ENCODE measurements at places on chromosomes 12 and 14. TPM values are rescaled to one million over a fixed set of nuclear protein-coding genes. Genes with fewer than 3 reads are reported as not detected.

DNA sequence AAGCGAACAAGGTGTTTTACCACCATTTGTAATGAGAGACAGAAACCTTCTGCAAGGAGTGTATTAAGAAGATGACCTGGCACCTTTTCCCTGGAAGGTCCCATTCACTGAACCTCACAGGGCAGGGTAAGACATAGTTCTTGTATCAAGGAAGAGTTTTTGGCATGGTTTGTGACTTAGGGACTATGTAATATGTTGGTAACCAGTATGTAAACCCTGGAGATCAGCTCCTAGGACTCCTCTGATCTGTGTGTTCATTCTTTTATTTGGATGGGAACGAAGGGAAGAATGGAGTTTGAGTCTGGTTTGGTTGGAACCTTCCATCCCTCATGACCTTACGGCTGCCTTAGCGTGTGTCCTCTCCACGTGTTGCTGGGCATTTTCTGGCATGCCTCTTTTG, 175.4 kb downstream of the CAND1 start:
- no peak for DNase-seq

CDCA3 gene
- 37.2 TPM for total RNA-seq

DNA sequence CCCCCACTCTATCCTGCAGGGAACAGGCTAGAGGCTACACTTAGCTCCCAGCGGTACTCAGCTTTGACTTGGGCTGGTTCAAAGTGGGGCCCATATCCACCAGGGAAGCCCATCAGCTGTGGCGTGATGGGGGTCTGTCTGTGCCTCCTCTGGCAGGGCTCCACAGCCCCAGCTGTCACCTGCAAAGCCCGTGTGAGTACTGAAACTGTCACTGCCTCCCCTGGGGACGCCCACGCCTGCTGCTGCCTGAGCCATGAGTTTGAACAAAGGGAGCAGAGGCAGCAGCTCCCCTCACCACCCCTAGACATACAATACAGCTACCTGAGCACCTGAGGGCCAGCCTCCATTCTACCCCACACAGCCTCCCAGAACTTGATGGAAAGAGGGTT, 5.0 kb downstream of the REM2 start:
- DNase-seq: no peak

DNA sequence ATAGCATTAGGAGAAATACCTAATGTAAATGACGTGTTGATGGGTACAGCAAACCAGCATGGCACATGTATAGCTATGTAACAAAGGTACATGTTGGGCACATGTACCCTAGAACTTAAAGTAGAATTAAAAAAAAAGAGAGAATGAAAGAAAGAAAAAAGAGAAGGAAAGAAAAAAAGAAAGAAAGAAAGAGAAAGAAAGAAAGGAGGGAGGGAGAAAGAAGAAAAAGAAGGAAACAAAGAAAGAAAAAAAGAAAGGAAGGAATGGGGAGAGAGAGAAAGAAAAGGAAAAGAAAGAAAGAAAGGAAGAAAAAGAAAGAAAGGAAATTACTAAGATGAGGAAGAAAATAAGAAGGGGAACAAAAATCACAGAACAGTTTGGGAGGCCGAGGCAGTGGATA, 925.5 kb downstream of the LRFN5 start:
- DNase-seq: no peak

- no peak for DNase-seq
These were observed 104.1 kb downstream of the EPS8 start for GRCh38 chr12:15684896-15685658.

DNA sequence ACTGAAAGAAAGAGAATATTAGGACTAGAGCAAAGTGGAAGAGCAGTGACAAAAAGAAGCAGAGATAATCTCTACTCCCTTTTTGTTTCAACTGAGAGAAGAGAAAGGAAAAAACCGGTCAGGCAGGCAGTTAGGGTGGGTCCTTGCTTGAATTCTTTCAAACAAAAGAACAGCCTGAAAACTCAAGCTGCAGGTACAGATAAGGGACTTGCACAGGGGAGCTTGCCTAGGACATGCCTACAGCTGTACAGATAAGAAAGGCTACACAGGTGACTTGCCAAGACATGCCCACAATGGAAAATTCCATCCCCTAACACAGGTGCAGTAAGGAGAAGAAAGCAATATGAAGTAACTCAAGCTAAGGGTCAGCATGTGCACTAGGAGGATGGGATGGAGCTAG, 532.2 kb upstream of the MIS18BP1 start:
- DNase-seq: no peak

GLT1D1 gene
- total RNA-seq: 4.4 TPM

- peak; percentile 78 for DNase-seq
These were observed 75.2 kb upstream of the RPH3A start for GRCh38 chr12:112716099-112717093.

GRCh38 chr12:9757433-9758025, 3.2 kb downstream of the CD69 start:
- no peak for DNase-seq

DNA sequence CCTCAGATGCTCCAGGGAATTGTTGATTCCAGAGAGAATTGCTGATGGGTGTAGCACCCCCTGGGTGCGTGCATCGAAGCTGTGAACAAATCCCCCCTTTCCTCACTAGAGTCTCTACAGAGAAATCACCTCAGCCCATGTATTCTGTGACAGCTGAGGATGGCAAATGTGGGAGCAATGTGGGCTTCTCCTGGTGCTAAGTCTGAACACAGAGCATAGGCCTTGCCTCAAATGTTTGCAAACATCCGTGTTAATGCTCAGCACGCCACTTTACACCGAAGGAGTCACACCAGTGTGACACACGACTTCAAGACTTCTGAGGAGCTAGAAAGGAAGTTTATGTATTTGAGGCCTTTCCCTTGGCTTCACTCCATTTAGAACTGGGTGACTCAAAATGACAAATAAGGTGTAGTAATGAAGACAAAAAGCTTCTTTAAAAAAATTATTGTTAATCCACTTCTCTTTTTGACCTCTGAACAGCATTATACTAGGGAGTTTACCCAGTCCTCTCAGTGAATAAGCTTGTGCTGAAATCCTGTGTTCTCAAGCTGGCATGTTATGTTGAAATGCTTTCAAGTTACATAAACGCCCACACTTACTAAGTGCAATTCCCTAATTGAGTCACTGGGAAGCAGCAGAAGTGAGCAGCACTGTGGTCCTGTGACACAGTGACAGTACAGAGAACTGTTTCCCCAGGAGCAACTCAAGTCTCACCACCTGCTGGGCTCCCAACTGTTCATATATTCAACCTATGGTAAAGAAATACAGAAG, 92.9 kb downstream of the FAR2 start:
- DNase-seq: peak; percentile 10

EID3 gene
- 8.8 TPM for total RNA-seq

CLEC4C gene
- total RNA-seq: not detected

GPR84 gene
- total RNA-seq: not detected

LTBP2 gene
- total RNA-seq: 2.1 TPM

DNA sequence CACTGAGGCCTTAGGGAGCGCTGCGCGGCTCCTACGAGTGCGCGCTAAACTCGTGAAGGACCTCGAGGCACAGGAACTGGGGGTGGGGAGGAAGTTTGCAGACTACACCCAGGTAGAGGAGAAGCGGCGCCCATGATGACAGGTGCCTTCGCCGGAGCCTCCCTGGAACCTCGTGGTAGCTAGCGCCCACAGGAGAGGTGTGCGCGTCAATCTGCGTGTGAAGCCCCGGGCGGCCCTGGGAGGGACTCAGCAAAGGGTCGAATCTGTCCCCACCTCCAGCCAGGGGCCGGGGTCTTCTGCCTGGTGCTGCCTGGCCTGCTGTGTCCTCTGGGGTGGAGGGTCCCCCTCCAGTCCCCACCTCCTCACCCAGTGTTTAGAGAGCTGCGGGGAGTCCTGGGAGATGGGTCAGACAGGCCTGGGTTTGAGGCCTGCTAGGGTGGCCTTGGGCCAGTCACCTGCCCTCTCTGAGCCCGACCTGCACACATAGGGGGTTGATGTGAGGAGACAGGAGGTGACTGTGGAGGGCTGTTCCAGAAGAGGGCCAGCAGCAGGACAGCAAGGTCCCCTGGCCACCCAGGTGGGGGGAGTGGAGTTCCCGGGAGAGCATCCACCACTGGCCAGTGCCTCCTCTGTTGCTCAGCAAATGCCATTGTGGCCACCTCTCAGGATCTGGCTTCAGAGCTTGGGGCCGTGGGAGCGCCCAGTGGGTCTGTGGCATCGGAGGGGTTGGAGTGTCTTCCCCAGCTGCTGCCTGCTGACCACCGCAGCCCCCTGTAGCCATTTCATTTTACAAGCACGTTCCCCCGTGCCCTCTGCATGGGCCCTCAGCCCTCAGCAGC, 20.2 kb upstream of the KIF26A start:
- no peak for DNase-seq

- DNase-seq: peak; percentile 51
These were observed 77.9 kb downstream of the SPATA7 start for GRCh38 chr14:88463318-88463717.

DNA sequence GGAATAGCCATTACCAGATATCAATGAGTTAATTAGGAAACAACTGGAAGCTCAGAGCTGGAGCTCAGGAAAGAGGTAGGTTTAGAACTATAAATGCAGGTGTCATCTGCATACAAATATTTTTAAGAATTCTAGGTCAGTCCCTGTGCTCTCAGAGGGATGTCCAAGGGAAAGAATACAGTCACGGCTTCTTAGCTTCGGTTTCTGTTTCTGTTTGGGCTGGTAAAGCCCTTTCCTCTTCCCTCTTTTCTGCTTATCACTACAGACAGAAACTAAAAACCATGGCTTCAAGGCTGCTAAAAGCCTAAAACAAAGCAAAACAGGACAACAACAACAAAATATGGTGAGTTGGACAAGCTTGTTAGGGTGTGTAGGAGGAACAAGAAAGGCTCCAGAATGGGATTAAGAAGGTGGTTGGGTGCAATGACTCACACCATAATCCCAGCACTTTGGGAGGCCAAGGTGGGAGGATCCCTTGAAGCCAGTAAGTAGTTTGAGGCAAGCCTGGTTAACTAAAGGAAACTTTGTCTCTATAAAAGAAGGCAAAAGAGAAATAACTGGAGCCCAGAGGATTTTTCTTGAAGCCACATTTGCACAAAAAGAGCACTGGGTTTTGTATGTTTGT, 113.0 kb downstream of the SEC23A start:
- no peak for DNase-seq

MIA2 gene
- total RNA-seq: 10.9 TPM

DNA sequence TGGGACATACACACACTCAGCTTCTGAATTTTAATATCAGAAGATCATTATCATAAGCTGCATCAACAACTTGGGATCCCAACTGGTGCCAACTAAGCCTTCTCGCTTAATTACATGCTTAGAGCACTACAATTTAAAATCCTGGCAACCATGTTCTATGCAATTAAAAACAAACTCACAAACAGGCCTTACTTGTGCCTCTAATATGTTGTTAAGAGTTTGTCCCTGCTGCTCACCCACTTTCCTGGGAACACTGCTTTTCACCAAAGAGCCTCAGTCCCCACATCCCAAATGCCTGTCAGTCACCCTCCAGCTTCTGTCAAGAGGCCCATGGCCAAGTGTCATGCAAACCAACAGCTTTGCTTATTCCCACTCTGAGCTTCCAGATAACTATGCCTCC, 69.7 kb downstream of the TTC9 start:
- no peak for DNase-seq

PTGER2 gene
- total RNA-seq: 1.3 TPM

LMO3 gene
- 15.1 TPM for total RNA-seq

GRCh38 chr14:24334431-24335291, at the start of gene ADCY4:
ADCY4 (minus strand) TSS chr14:24335071; CDS start chr14:24334652, 419 bp downstream.
- peak; percentile 56 for DNase-seq

CLEC6A gene
- not detected for total RNA-seq

DNA sequence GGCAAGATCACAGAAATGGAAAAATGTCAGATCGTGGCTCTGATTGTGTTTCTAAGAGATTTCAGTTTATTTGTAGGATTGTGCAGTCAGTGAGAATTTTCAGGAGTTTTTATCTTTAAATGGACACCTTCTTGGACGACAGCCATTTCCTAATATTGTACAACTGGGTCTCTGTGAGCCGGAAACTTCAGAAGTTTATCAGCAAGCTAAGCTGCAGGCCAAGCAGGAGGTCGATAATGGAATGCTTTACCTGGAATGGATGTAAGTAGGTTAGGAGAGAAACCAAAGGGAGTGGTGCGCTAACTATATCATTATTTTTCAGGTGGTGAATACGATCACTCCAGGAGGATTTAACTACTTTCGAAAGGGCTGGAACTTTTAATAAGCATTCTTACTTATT, 26.4 kb downstream of the APAF1 start:
- DNase-seq: no peak

MVK gene
- 29.0 TPM for total RNA-seq

DNA sequence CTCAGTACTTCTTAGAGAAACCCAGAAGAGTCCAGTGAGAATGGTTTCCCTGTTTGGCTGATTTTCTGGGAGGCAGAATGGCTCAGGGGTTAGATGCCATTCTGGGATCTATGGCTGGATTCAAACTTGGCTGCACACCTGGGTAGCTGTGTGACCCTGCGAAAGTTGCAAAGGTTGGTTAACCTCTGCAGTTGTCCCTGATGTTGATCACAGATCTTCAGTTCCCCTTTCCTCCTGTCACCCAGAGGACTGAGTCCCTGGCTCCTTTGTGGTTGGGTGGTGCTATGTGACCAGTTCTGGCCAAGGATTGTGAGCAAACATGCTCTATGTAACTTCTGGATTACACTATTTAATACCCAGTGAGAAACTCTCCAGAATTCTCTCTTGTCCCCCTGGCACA, 418.0 kb downstream of the RGS6 start:
- DNase-seq: no peak

REP15 gene
- 0.66 TPM for total RNA-seq

GRCh38 chr12:118327391-118327790, 45.3 kb downstream of the TAOK3 start:
- DNase-seq: no peak

PNMA1 gene
- total RNA-seq: 35.6 TPM

GRCh38 chr12:84638811-84639368, 273.7 kb downstream of the SLC6A15 start:
- DNase-seq: no peak

DNA sequence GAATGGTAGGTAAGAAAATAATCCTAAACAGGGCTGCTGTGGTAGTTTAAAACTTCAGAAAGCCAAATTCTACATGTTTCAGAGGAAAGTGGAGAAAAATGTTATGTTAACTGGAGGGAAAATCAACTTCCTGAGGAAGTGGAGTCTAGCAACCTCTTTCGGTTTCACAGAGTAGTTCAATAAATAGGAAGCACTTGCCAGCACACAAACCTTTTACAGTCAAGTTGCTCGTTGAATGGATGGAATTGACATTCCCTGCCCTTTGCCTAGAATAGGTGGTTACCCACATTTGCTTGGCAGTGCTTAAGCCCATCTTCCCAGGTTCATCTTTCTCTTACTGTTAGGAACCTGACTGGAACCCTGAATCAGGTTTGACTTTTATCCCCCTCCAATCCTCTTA, 15.9 kb downstream of the ANKRD13A start:
- DNase-seq: no peak

DNA sequence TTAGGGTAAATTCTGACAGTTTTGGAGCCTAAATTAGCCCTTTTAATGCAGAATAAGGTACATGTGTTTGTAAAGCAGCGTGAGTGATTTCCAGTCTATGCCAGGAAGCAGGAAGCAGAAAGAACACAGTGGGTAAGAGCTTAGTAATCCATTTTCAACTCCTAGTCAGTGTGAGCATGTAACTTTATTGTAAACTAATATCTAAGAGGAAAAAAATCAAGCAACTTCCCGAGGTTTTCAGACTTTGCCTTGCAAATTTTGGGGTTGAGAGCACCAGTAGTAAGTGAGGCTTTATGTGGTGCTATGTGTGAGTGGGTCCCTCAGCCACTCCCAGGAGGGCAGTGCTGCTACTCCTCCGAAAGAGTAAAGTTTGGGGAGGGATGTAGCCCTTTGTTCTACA, 2.9 kb downstream of the CIPC start:
- no peak for DNase-seq

KIF26A gene
- total RNA-seq: 82.9 TPM
